HFF-Myc (cell line): ENCODE measurements at places on chromosomes 1 and 21.
A peak's percentile ranks its signal among the peaks of the same experiment; 100 is the strongest.

DNA sequence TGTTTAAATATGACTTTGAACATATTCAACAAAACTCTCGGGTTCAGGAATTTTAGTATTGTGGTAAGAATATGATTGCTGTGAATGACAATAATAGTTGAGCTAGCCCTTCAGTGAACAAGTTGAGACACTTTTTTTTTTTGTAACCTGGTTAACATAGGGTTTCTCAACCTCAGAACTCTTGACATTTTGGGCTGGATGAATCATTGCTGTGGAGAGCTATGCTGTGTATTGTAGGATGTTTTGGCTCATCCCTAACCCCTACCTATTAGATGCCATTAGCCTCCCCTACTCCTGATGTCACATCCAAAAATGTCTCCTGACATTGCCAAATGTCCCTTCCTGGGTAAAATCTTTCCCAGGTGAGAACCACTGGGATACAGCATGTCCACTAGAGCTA is 113.7 kb downstream of the RUNX1 start:
- DNase-seq = no peak

GRCh38 chr1:15475752-15476314 is at the start of gene CELA2B:
Gene CELA2B, plus strand, starts transcription at chr1:15476104. Its CDS starts 22 bp downstream, at chr1:15476126.
- DNase-seq = no peak

DNA sequence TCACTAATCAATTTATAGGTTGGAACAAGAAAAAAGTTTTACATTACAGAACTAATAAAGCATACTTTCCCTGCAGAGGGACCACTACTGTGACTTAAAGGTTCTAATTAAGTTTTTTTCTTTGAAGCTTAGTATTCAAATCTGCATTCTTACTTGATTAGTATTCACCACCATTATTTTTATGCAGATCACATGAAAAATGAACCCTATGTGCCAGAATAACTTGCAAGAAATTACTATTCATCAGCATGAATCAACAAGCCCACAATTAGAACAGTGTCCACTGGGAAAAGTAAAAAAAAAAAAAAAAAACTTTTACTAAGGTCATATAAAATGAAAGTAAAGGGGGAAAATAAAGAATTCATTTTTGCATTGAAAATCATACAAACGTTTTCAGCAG is 90.8 kb downstream of the SMYD3 start:
- no peak for DNase-seq

DNA sequence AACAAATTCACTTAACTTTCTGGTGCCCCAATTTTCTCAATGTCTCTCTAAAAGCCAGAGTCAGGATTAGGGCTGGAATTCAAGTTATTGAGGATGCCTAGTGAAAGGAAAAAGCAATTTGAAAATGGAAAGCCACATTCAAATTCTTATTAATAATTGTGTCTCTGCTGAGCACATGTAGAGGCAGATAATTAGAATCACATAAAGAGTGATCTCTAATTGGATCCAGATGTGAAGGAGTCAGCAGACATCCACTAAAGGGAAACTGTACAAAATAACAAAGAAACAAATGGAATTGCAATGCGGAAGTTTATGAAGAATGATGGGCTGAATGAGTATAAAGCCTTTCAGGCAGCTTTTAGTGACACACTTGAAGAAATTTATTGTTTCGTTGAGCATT is 482.6 kb downstream of the TTLL7 start:
- peak; percentile 82 for DNase-seq

DNA sequence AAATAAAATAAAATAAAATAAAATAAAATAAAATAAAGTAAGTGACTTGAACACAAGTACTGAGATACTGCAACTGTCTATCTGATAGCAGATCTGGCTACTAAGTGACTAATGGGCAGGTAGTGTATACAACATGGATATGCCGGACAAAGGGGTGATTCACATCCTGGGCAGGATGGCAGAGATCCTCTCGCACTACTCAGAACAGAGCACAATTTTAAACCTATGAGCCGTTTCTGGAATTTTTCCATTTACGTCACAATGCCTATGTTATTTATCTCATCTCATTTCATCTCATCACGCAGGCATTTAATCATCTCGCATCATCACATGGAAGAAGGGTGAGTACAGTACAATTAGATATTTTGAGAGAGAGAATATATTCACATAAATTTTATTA is 233.3 kb upstream of the COA6 start:
- DNase-seq = peak; percentile 38

DNA sequence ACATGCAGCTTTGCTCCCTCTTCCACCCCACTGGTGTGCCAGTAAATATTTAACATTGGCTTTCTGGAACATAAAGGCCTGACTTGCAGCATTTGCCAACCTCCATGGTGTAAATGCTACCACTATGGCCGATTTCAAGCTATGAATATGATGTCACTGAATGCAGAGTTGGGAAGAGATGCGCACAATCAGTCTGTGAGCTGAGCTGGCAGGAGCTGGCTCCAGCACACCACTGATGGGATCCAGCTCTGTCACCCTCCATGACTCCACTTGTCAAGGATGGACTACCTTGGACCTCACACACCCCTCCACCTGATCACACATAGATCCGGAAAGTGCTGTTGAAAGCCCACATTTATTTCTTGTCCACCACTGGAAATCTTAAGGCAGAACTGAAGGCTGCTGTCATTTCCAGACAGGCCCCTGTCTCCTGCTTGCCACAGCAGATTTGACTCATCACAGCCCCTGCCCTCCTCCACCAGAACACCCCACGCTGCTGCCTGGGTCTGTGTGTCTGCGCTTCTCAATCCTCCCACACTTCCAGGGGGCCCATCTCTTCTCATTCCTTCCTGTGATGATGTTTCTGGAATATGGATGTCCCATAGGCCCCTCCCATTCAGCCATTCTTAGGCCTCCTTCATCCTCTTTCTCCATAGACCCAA is 82.2 kb upstream of the BCAR3 start:
- no peak for DNase-seq

DNA sequence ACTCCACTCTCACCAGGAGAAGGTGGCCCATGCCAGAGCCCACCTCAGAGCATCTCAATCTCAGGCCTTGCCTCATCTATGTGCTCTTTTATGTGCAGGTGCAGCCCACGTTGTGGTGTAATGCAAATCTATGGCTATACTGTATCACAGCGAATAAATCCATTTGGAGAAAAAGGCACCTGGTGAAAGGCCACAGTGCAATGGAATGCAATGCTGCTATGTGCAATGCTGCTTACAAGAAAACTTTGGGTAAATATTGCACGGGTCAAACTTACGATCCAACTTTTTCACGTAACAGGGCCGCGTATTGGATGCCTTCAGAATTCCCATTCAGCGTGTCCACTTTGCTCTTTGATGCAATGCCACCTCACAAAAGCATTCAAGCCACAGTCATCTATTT is 13.5 kb downstream of the ZBTB18 start:
- no peak for DNase-seq

DNA sequence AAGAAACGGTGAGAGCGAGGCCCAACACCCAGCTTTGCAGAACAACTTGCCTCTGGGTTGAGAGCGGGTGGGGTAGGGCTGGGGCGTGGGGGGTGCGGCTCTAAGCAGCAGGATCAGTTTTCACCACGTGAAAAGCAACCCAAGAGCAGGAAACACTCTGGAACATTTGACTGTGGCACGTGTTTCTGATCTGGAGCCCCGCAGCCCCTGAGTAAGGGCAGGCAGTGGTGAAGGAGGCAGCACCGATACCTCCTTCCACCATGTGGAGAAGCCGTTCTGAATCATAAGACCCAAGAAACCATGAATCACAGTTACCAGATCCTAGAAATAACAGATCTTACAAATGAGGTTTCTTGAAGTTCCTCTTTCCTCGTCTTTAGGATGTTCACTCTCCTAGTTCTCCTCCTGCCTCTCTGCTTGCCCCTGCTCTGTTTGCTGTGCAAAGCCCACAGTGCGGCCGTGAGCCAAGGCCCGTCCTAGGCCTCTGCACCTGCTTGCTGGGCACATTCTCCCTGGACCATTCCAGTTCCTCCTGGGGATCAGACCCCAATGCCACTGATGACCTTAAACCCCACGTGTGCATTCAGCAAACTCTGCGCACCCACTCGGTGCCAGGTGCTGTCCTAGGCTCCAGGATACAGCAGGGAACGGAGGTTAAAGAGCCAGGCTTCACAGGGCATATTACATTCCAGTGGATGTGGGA is 31.9 kb downstream of the SLC1A7 start:
- DNase-seq = peak; percentile 55

DNA sequence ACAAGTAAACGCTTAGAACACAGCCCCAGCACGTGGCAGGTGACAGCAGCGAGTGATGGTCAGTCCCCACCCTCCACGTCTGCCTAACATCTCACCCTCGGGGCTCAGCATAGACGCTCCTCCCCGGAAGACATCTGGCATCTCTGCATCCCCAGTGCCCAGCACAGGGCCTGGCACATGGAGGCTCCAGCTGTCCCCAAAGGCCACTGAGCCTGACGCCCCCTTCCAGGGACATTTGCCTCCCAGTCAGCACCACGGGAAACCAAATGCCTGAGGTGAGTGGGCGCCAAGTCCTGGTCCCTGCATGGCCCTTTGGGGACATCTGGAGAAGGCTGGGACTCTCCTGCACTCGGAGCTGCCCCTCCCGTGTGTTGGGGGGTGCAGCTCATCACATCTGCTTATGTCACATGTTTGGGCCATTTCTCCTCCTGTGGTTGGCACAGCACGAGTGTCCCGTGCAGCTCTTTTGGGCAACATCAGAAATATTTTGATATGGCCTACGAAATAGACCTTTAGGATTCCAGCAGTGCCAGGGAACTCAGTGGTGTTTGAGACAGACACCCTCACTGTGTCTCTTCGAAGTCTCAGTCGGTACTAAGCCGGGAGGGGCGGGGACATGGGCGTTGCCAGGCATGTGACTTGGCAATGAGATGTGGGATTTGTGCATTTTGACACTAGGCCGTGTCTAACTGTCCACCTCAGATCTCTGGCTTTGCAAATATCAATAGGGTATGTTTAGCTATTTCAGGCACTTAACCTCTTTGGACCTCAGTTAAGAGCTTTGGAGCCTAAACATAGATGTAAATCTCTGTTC is 315.0 kb downstream of the PTPRU start:
- no peak for DNase-seq

GRCh38 chr1:89699451-89699986 is 66.6 kb downstream of the LRRC8C start:
- DNase-seq = no peak

- no peak for DNase-seq
These were observed at the start of gene S100A3 for GRCh38 chr1:153548722-153549688. Gene S100A3, minus strand, starts transcription at chr1:153549258. Its CDS starts 773 bp downstream, at chr1:153548485.

- DNase-seq = no peak
These were observed 116.7 kb upstream of the GRIK3 start for GRCh38 chr1:37150986-37151385.

GRCh38 chr1:195733826-195734225 is 874.4 kb downstream of the KCNT2 start:
- DNase-seq = peak; percentile 38

DNA sequence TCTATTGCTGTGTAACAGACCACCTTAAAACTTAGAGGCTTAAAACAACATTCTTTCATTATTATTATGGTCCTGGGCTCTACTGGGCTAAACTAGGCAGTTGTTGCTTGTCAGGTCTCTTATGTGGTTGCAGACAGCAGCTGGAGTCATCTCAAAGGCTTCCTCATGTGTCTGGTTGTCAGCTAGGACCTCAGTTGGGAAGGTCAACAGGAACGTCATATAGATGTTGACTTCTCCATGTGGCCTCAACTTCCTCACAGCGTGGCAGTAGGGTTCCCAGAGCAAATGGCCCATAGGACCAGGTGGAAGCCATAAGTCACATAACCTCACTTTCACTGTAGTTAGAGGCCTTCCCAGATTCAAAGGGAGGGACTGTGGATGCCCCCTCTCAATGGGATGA is 15.4 kb upstream of the MEF2D start:
- no peak for DNase-seq

- no peak for DNase-seq
These were observed 3.9 kb upstream of the DIP2A start for GRCh38 chr21:46454634-46455390.

DNA sequence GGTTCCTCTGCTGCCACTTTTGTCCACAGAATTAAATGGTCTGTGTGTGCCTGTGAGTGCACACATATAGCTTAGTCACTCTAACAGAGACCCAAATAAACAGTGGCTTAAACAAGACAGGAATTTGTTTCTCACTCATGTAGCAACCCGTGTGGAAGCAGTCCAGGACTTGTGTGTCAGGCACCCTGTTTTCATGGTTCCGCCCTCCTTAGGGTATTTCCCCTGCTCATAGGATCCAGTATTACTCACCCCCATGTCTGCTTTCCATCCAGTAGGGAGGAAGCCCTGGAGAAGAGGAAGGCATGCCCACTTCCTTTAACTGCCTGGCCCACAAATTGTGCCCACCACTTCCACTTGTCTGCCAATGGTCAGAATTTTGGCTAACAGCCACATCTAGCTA is 41.3 kb upstream of the TACSTD2 start:
- peak; percentile 85 for DNase-seq

DNA sequence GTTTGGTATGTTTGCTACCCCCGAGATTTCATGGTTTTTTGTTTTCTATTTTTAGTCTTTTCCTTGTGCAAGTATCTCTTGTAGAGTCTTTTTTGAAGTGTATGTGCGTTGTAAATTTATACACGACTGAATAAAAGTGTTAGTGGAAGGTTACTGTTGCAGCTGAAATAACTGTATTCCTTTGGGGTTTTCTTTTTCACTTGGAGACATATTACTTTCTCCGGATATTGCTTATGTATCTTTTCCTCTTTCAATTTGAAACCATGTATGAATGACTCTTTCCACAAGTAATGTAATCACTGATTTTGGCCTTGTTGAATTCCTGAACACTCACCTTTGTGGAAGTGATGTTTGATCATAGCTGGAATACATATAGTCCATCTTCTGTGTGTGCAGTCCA is 956 bp downstream of the URB2 start:
- no peak for DNase-seq

GRCh38 chr1:3556336-3556735 is 55.0 kb downstream of the MEGF6 start:
- DNase-seq = no peak

DNA sequence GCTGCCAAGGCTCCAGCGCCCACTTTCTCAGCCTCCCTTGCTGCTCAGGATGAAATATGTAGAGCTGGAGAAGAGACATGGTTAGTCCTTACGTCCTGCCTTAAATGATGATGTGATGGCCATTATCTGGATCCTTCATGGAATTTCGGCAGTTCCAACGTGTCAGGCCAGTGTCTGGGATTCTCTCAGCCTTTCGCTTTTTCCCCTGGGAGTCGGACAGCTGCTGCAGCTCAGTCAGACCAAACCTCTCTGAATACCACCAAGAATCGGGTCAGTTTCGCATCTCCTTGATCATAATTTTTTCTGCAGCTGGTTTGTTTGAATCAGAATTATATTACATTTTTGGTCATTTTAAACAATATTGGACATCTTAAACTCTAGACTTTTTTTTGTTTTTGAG is 22.3 kb upstream of the KLHDC8A start:
- no peak for DNase-seq

- DNase-seq = no peak
These were observed 7.5 kb upstream of the CYP4A11 start for GRCh38 chr1:46948629-46949416.

GRCh38 chr1:16145030-16145661 is 10.7 kb downstream of the EPHA2 start:
- DNase-seq = no peak
